Left lobe of liver (tissue), 2 donors: ENCODE measurements at places on chromosomes 16 and 17. TPM values are rescaled to one million over a fixed set of nuclear protein-coding genes. Genes with fewer than 3 reads are reported as not detected.

The CCDC43 gene
- 5.6 TPM for total RNA-seq

The WNK4 gene
- 0.53 TPM for total RNA-seq

The CNGB1 gene
- not detected for total RNA-seq

The ENPP7 gene
- 2.9 TPM for total RNA-seq

The TERB1 gene
- not detected for total RNA-seq

The CMTM2 gene
- not detected for total RNA-seq

The C16orf92 gene
- not detected for total RNA-seq

The CA7 gene
- total RNA-seq = not detected

The DLX3 gene
- not detected for total RNA-seq

The TBC1D3 gene
- total RNA-seq = not detected

The SLFN14 gene
- 0.05 TPM for total RNA-seq

The CACNG4 gene
- total RNA-seq = 0.10 TPM

The CEP295NL gene
- total RNA-seq = 0.33 TPM

The FAM83G gene
- total RNA-seq = 11.7 TPM

The TNFRSF17 gene
- total RNA-seq = 0.55 TPM

The MMP28 gene
- 0.45 TPM for total RNA-seq

The SEZ6 gene
- not detected for total RNA-seq

The SLC16A6 gene
- total RNA-seq = 0.40 TPM

The OR3A3 gene
- not detected for total RNA-seq

The EFCAB13 gene
- total RNA-seq = 4.6 TPM

The NOG gene
- total RNA-seq = 0.13 TPM

The WFDC1 gene
- total RNA-seq = 1.4 TPM

The SLX4 gene
- 2.8 TPM for total RNA-seq

The ADAM11 gene
- 0.13 TPM for total RNA-seq

The MMP25 gene
- total RNA-seq = 0.96 TPM

The MYH2 gene
- total RNA-seq = not detected

The ASPHD1 gene
- total RNA-seq = 0.13 TPM

The ACSM3 gene
- total RNA-seq = 70.8 TPM

The NOTUM gene
- total RNA-seq = 4.2 TPM

The PTX4 gene
- total RNA-seq = not detected

The DCAKD gene
- 19.3 TPM for total RNA-seq

The ITGA2B gene
- total RNA-seq = 1.1 TPM

The ZNF267 gene
- total RNA-seq = 3.1 TPM

The FBF1 gene
- total RNA-seq = 3.4 TPM

The CHD3 gene
- total RNA-seq = 5.7 TPM

The TIMM22 gene
- 4.2 TPM for total RNA-seq

The CRYBA1 gene
- total RNA-seq = not detected

The KRTAP9-2 gene
- not detected for total RNA-seq

The MED13 gene
- total RNA-seq = 35.4 TPM

The GRAP gene
- 4.0 TPM for total RNA-seq

The SF3B3 gene
- 92.3 TPM for total RNA-seq

The CASKIN1 gene
- total RNA-seq = 0.05 TPM

The ALOX12B gene
- total RNA-seq = not detected

The UNC45B gene
- not detected for total RNA-seq

The KREMEN2 gene
- not detected for total RNA-seq

The SEC14L5 gene
- total RNA-seq = 0.33 TPM

The HBM gene
- 0.40 TPM for total RNA-seq

The MYL4 gene
- not detected for total RNA-seq

The PRSS53 gene
- total RNA-seq = 4.4 TPM

The MT1G gene
- 5,960 TPM for total RNA-seq
